Stimulated activated CD8-positive, alpha-beta memory T cell treated with anti-CD3 and anti-CD28 coated beads, Interleukin-12 subunit alpha, Interleukin-12 subunit beta, amount 100 ng/mL, for 4 hours (primary cell): ENCODE measurements at places on chromosomes 12 and 14.

- DNase-seq: no peak
Measured at GRCh38 chr12:53536962-53537361, 29.7 kb upstream of the NPFF start.

DNA sequence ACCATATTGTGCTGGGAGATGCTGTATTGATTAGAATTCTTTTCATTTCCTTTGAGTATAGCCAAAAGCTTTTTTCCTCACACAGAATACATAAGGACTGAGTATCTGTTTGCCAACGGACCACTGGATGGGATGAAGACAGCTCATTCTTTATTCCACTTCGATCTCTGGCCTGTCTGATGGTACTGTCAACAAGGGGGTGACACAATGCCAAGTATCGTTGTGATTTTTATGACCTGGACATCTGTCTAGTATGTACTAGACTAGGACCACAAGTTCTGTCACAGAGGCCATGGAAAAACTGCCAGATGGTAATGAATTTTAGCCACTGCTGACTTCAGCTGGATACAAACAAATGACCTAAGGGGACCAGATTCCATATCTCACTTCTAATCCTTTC, 502.7 kb downstream of the SOX5 start:
- no peak for DNase-seq

DNA sequence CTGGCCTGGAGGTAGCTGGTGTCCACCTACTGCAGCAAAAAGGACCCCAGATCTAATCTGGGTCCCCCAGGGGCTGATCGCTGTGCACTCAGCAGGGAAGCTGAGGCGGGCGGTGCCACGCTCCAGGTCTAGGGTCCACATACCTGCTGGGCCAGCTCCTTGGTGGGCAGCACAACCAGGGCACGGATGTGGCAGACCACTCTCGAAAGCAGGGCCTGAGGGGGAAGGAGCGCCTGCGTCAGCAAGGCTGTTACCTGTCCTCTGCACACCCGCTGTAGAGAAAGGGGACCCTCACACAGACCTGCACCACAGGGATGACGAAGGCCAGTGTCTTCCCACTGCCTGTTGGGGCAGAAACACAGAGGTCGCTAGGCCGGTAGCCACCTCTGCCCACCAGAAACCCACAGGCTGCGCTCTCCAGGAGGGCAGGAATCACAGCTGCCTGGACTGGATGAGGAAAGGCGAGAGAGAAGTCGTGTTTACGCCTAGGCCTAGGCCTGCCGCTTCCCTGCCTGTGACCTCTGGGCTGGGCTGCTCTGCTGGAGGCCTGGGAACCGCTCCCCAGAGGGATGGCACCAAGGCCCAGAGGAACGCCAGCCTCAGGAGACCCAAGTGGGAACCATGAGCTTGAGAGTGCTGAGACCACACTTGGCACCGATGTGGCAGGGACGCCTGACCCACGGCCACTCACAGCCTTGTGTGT, 2.0 kb downstream of the DDX51 start:
- no peak for DNase-seq

- DNase-seq: no peak
Measured at GRCh38 chr12:2737656-2738241, 57.0 kb upstream of the FKBP4 start.

GRCh38 chr12:82474798-82475184, 116.5 kb downstream of the METTL25 start:
- no peak for DNase-seq

- no peak for DNase-seq
Measured at GRCh38 chr12:94178882-94179281, 30.5 kb downstream of the PLXNC1 start.

GRCh38 chr14:69014829-69015259, 35.7 kb upstream of the ACTN1 start:
- DNase-seq: no peak

GRCh38 chr12:83784298-83784890, 1097.7 kb downstream of the TMTC2 start:
- no peak for DNase-seq

DNA sequence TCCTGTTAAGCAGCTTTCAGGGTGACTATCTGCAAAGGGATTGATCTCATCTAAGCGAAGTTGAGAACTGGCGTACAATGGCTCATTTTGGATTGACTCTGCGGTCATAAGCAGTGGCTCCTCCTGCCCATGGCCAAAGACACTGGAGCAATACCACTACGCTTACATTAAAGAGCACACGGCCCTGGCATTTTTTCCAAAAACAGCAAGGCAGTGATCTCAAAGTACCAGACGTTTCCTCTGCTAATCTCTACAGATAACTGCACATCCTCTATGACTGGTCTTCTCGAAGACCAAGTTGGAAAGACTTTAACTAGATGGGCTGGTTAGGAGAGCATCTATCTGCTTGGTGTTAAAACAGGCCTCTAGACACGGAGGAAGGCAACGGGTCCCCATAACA, 2.7 kb downstream of the PITPNM2 start:
- DNase-seq: no peak

- no peak for DNase-seq
Measured at GRCh38 chr12:57552835-57553313, 3.0 kb downstream of the KIF5A start.

DNA sequence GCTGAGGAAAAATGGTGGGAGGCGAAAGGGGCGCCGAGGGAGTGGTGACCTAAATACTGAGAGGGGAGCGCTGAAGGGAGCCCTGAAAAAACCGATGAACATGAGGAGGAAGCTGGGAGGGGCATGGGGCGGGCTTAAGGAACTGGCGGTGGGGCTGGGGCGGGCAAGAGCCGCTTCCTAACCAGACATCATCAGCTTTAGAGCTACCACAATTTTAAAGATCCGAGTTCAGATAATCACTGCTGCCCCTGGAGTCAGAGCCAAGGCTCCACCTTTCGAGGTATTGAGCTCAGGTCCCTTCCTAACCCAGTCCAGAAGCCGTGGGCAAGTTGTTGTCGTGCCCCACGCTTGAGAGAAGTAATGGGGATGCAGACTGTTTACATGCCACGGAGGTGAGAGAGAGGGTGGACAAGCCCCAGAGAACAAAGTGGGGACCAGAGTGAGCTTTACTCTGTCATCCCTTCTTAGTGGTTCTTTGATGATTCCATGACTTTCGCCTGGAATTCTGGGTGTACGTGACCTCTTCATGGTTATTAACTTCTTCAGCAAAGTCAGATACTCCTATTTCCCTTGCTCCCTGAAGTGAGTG, 393 bp downstream of the ORMDL2 start:
- no peak for DNase-seq

- no peak for DNase-seq
Measured at GRCh38 chr12:47776471-47777143, 3.6 kb downstream of the SLC48A1 start.

GRCh38 chr12:109680264-109681005, 33.2 kb upstream of the FAM222A start:
- no peak for DNase-seq
